Activated CD8-positive, alpha-beta T cell treated with anti-CD3 and anti-CD28 coated beads, Interleukin-2, amount 10 ng/mL, durations not matched to agents 7 days and 5 days (primary cell): ENCODE measurements at places on chromosomes 5 and 9.

DNA sequence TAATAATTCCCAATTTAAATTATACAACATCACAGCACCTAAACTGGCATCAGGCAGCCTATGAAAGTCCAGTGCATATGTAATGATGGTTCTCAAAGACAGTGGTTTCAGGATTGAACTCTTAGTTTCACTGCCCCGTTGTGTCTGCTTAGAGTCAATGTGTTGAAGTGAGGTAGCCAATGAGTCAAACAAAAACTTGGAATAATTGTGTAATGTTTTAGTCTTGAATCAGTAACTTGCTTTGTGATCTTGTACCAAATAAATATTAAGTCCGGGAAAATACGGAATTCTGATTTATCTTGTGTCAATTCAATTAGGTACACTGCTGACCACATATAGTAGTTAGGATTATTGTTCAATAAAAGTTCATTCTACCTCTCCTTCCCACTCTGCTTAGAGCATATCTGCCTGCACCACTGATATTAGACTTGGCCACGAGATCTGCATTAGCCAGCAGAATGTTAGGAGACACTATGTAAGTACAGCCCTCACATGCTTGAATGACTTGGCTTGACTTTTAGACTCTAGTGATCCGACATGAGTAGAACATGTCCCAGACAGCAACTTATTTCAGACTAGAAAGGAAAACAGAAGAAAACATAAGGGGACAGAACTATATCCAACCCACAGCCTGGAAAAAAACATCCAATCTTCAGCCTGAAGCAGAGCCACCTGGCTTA is 441.5 kb upstream of the PTGER4 start:
- DNase-seq, result no peak
- H3K36me3 ChIP-seq, result no peaks in the 10 kb centered on the region
- H3K4me1 ChIP-seq, result peaks cover 16% of the 10 kb centered on the region

DNA sequence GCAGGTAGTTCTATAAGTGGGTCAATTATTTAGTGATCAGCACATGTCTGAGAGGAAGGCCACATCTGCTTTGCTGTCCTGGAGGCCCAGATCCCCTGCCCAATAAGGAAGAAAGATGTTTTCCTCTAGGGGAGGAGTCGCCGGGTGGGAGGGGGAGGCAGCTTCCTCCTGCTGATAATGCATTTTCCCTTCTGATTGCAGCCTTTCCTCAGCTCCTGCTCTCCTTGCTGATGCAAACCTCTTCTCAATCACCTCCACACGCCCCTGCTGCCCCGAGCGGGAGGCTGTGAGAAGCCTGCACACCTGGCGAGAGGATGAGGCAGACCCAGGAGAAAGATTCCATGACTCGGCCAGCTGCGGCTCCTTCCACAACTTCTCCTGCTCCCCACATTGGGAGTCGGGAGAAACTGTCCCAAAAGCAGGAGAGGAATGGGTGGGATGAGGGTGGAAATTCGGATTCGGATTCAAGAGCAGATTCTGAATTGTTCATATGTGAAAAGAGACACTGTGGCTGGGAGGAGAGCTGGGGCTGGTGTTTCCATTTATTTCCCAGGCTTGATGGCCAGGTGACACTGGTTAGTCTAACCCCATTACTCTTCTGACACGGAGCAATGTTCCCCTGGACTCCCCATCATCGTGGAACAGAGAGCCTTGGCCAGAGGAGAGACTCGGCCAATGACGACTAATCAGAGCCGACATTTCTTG is 6.8 kb upstream of the NTNG2 start:
- H3K27ac ChIP-seq, result no peak overlapping the region
- DNase-seq, result no peak
- peaks cover 39% of the 10 kb centered on the region for H3K27me3 ChIP-seq
- H3K4me3 ChIP-seq, result no peak overlapping the region

GRCh38 chr9:133945977-133946753 is 46.0 kb downstream of the VAV2 start:
- no peaks in the 10 kb centered on the region for H3K36me3 ChIP-seq
- no peak overlapping the region for H3K4me3 ChIP-seq
- H3K27ac ChIP-seq, result no peak overlapping the region
- no peaks in the 10 kb centered on the region for H3K4me1 ChIP-seq
- H3K27me3 ChIP-seq, result no peaks in the 10 kb centered on the region

- DNase-seq, result no peak
- H3K36me3 ChIP-seq, result peaks cover 20% of the 10 kb centered on the region
- peak overlapping the region; percentile 17 for H3K4me3 ChIP-seq
- peaks cover 12% of the 10 kb centered on the region for H3K4me1 ChIP-seq
- no peak overlapping the region for H3K27ac ChIP-seq
Observed at GRCh38 chr9:124853605-124854143, 414 bp downstream of the WDR38 start.

DNA sequence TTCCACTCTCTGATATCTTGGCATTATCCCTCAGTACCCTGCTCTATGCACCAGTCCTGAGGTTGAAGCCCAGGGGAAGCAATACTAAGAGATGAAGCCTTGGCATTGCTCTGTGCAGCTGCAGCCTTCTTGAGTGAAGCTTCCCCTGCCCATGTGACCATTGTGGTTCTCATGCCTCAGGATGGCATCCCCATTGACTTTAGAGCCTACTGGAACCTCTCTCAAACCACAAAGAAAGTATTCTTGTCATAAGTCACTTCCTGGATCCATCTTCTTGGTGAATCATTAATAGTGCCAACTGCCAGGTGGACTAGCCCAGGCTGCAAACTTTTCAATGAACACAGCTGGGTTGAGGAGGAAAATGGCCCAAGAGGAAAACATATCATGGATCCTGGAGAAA is 283.9 kb upstream of the RFX3 start:
- H3K27me3 ChIP-seq, result peaks cover 3% of the 10 kb centered on the region
- no peaks in the 10 kb centered on the region for H3K4me1 ChIP-seq
- H3K36me3 ChIP-seq, result no peaks in the 10 kb centered on the region
- no peak overlapping the region for H3K27ac ChIP-seq

- no peak overlapping the region for H3K4me3 ChIP-seq
- no peak for DNase-seq
- H3K4me1 ChIP-seq, result peaks cover 43% of the 10 kb centered on the region
- peaks cover 32% of the 10 kb centered on the region for H3K36me3 ChIP-seq
- H3K27ac ChIP-seq, result no peak overlapping the region
- no peaks in the 10 kb centered on the region for H3K27me3 ChIP-seq
Observed at GRCh38 chr9:35105126-35105525, 2.2 kb upstream of the STOML2 start.
